ENCODE measurements at places on chromosomes 3 and 15.

DNA sequence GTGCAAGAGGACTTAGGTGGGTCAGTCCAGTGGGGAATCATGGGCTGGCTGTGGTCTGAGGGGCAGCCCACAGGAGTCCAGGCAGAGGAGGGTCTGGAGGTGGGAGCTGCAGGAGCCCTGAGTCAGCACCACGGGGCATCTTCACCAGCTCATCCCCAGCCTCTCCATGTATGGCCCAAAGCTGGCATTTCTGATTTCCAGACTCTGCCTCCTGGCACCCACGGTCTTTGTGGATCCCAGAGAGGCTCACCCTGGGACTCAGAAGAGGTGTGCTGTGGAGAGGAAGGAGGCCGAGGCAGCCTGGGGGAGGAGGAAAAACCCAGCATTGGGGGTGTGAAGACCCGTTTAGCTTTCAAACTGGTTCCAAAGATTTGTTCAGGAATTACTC, 64.5 kb upstream of the KLF13 start:
- H3K36me3 ChIP-seq: no peaks in the 10 kb centered on the region
- no peak overlapping the region for H3K4me3 ChIP-seq
- peak; percentile 75 for DNase-seq
- peaks cover 18% of the 10 kb centered on the region for H3K4me1 ChIP-seq
- H3K27ac ChIP-seq: no peak overlapping the region
- H3K27me3 ChIP-seq: peaks cover 14% of the 10 kb centered on the region

- peaks cover 13% of the 10 kb centered on the region for H3K4me1 ChIP-seq
- H3K4me3 ChIP-seq: no peak overlapping the region
Observed at GRCh38 chr15:88586401-88587162, 34.6 kb upstream of the AEN start.

DNA sequence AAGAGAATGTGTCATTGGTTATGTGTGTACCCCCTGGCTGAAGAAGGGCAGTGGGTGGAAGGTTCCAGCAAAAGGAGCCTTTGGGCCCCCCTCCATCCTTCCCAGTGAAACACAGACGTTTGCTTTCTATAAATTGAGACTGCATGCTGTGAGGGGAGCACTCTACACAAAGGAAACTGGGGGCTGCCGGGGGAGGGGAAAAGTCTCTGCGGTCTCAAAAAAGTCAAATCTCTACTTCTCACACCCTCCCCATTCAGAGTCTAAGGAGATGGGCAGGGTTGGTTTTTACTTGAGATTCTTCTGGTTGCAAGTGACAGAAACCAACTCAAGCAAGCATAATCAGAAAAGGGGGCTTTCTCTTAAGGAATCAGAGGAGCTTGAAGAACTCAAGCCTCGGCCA, 50.1 kb upstream of the TLE3 start:
- peaks cover 25% of the 10 kb centered on the region for H3K4me1 ChIP-seq
- H3K27me3 ChIP-seq: peaks cover 53% of the 10 kb centered on the region
- H3K36me3 ChIP-seq: no peaks in the 10 kb centered on the region
- no peak overlapping the region for H3K4me3 ChIP-seq

GRCh38 chr15:70047386-70048197, 50.1 kb downstream of the TLE3 start:
- H3K4me3 ChIP-seq: no peak overlapping the region
- H3K36me3 ChIP-seq: peaks cover 34% of the 10 kb centered on the region
- no peaks in the 10 kb centered on the region for H3K4me1 ChIP-seq
- no peaks in the 10 kb centered on the region for H3K27me3 ChIP-seq

DNA sequence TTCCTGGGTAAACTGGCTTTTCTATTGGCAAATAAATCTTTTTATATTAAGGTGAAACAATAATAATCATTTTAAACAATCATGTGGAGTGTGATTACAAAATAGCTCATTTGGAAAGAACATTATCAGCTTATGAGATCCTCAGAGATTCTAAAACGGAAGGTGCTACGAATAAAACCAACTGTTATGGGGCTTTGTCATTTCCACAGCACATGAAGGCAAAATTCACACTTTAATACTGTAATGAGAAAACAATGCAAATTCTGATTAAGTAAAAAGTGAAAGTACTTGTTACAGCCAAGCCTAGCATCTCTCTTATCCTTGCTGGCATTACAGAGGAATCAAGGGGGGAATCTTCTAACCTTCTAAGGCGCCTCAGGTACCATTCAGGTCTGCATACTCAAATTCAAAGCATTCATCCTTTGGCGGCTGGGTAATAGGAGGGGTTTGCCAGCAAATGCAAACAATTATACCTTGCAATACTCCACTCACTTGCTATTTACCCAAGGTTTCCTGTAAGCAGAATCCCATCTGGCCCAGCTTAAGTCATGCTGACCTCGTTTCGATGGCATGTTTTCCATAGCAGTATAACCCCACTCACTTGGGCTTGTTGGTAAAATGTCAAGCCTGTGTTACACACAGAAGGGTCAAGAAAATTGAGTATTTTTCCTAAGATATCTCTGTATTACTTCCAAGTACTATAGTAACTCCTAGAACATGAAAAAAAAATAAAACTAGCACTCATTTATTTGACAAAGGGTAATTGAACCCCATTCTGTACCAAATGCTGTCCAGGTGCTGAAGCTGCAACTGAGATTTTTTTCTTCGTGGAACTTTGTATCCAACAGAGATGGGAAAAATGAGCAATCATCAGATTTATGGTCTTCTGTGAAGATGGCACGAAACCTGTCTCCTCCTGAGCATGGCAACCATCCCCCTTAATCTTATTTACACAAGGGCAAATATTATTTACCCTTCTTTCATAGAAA, 183.7 kb upstream of the LMCD1 start:
- no peaks in the 10 kb centered on the region for H3K27me3 ChIP-seq
- DNase-seq: no peak
- H3K4me1 ChIP-seq: peaks cover 2% of the 10 kb centered on the region
- H3K27ac ChIP-seq: no peak overlapping the region
- no peak overlapping the region for H3K4me3 ChIP-seq
- no peaks in the 10 kb centered on the region for H3K36me3 ChIP-seq

GRCh38 chr15:33380406-33380805, 69.6 kb downstream of the RYR3 start:
- peaks cover 19% of the 10 kb centered on the region for H3K27me3 ChIP-seq
- no peak overlapping the region for H3K4me3 ChIP-seq
- no peaks in the 10 kb centered on the region for H3K36me3 ChIP-seq
- H3K4me1 ChIP-seq: no peaks in the 10 kb centered on the region
- no peak for DNase-seq

DNA sequence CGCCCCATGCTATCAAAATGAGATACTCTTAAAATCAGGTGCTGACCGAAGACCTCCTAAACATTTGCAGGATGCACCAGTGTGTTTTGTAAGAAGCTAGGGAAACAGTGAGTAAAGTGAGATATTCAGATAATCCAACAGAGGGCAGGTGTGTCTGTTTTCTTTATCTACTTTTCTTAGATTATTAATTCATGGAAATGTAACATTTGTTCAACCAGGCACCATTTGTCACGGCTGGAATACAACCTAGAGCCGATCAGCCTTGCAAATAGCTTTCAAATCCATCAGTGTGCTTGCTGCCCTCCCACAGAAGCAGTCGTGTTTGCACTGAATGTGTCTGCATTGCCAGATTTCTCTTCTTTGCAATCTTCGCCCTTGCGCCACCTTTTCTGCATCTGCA, 201.9 kb upstream of the CHRM5 start:
- no peaks in the 10 kb centered on the region for H3K4me1 ChIP-seq
- H3K4me3 ChIP-seq: no peak overlapping the region
- H3K27ac ChIP-seq: no peak overlapping the region

- H3K27me3 ChIP-seq: peaks cover 30% of the 10 kb centered on the region
- no peak for DNase-seq
- peaks cover 6% of the 10 kb centered on the region for H3K4me1 ChIP-seq
- H3K27ac ChIP-seq: no peak overlapping the region
- no peaks in the 10 kb centered on the region for H3K36me3 ChIP-seq
- no peak overlapping the region for H3K4me3 ChIP-seq
Observed at GRCh38 chr15:69668963-69669362, 216.3 kb downstream of the RPLP1 start.

DNA sequence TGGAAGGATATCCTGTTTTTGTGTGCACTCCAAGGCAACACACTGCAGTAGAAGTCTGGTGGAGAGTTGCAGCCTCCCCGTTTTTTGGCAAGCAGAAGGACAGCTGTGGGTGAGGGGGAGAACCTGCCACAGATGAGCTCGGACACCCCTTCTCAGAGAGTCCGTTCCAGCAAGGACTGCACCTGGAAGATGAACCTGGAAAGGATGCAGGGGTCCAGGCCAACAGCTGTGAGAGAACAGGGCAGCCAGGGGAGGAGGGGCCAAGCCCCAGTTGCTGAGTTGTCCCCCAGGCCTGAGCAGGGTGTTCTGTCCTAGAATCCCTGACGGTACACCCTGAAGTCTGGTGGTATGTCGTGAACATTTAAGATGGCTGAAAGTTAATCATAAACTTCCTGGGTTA, 30.2 kb downstream of the ZXDC start:
- DNase-seq: peak; percentile 69
- no peaks in the 10 kb centered on the region for H3K27me3 ChIP-seq
- no peak overlapping the region for H3K4me3 ChIP-seq
- peaks cover 3% of the 10 kb centered on the region for H3K4me1 ChIP-seq

- H3K27me3 ChIP-seq: peaks cover 36% of the 10 kb centered on the region
- no peak overlapping the region for H3K27ac ChIP-seq
- no peaks in the 10 kb centered on the region for H3K36me3 ChIP-seq
- H3K4me1 ChIP-seq: no peaks in the 10 kb centered on the region
- no peak for DNase-seq
Observed at GRCh38 chr3:186216900-186217819, 108.3 kb upstream of the ETV5 start.

DNA sequence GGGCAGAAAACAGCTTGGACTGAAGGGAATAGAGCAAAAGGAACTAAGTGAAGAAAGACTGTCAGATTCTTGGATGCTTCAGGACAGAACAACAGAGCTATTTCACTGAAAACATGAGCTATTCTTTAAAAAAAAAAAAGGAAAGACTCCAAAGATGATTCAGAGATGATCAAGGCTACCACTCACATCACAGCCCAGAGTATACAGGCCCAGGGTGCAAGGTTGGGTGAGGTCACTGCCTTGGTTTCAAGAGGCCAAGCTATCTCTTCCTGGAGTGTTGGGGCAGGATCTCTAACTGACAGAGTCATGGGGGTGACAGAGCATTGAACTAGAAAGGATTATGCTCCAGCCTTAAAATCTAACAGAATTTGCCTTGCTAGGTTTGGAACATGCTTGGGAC, 118.1 kb downstream of the AGBL1 start:
- no peak overlapping the region for H3K4me3 ChIP-seq
- no peaks in the 10 kb centered on the region for H3K36me3 ChIP-seq
- H3K27ac ChIP-seq: no peak overlapping the region
- H3K4me1 ChIP-seq: no peaks in the 10 kb centered on the region
- H3K27me3 ChIP-seq: no peaks in the 10 kb centered on the region

GRCh38 chr3:123236902-123237301, 35.2 kb downstream of the SEC22A start:
- H3K27me3 ChIP-seq: no peaks in the 10 kb centered on the region
- H3K27ac ChIP-seq: no peak overlapping the region
- no peak overlapping the region for H3K4me3 ChIP-seq
- H3K36me3 ChIP-seq: peaks cover 50% of the 10 kb centered on the region
- no peak for DNase-seq

- no peak for DNase-seq
- H3K27me3 ChIP-seq: peaks cover 64% of the 10 kb centered on the region
- H3K4me1 ChIP-seq: peaks cover 20% of the 10 kb centered on the region
- no peak overlapping the region for H3K27ac ChIP-seq
Observed at GRCh38 chr15:69591905-69592508, 139.4 kb downstream of the RPLP1 start.

DNA sequence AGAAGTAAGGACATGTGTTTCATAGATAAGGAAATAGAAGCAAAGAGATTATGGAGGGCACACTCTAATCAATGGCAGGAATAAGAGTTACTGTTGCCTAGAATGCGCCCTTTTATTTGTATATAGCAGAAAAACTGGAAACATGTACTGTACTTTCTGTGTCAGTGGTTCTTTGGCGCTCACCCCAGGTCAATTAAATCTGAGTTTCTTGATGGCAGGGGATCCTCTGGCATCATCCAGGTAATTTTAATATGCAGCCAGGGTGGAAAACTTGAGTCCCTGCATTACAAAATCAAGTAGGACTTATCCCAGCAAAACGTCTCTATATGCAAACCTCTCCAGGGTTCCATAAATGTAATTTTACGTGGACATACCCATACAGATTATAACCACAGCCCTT, 284.1 kb downstream of the IL5RA start:
- no peak overlapping the region for H3K27ac ChIP-seq
- H3K36me3 ChIP-seq: no peaks in the 10 kb centered on the region
- H3K4me3 ChIP-seq: no peak overlapping the region

DNA sequence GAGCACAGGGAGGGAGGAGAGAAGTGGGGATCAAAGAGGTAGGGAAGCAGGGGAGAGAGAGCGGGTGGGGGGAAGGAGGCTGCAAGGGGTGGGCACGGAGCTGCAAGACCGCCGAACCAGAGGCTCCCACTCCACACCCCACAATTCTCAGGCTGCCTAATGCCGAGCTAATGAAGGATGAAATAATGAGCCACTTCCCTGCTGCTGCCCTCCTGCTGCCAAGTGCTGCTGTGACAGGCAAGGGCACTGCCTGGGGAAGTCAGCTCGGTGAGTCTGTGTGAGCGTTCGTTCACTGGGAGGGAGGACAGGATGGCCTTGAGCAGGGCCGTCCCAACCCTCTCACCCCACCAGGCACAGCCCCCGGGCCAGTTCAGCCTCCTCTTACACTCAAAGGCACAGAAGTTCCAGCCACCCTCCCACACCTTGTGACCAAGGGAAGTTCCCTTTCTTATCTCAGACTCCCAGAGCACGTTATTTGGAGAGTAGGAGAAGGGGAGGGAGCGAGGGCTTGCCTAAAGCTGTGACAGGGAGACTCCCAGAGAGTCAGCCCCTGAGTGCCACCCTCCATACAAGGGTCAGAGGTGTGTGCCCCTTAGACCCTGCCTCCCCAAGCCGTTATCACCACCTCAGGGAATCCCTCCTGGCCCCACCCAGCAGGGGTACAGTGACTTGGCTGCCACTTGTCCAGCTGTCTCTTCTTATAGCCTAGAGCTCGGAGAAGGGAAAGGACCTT, 12.4 kb downstream of the GLYCTK start:
- peaks cover 3% of the 10 kb centered on the region for H3K36me3 ChIP-seq
- no peak overlapping the region for H3K4me3 ChIP-seq
- no peak for DNase-seq
- no peak overlapping the region for H3K27ac ChIP-seq

DNA sequence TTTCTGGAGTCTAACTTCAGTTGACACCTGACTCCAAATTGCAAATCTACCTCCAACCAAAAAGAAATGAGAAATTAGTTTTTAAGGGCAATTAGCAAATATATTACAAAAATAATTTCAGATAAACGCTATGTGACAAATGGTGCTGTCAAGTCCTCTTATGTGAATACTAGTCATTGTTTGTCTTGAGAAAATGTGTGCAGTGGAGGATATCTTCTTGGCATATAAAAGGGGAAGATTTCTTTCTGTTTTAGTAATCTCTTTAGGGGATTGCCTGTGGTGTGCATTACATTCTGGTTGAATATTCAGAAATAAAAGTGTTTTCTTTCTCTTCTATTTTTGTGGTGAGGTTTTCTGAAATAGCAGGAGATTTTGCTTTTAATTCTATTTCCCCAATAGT, 3.0 kb upstream of the GCSAM start:
- H3K4me1 ChIP-seq: no peaks in the 10 kb centered on the region
- H3K4me3 ChIP-seq: no peak overlapping the region
- no peak for DNase-seq
- peaks cover 31% of the 10 kb centered on the region for H3K27me3 ChIP-seq
